SK-N-SH (cell line): ENCODE measurements at places on chromosomes 3 and 15.
A peak's percentile ranks its signal among the peaks of the same experiment; 100 is the strongest.

GRCh38 chr3:69413551-69414207 is 27.8 kb upstream of the FRMD4B start:
- no peak for DNase-seq
- H3K27ac ChIP-seq = no peak overlapping the region
- H3K36me3 ChIP-seq = no peaks in the 10 kb centered on the region

DNA sequence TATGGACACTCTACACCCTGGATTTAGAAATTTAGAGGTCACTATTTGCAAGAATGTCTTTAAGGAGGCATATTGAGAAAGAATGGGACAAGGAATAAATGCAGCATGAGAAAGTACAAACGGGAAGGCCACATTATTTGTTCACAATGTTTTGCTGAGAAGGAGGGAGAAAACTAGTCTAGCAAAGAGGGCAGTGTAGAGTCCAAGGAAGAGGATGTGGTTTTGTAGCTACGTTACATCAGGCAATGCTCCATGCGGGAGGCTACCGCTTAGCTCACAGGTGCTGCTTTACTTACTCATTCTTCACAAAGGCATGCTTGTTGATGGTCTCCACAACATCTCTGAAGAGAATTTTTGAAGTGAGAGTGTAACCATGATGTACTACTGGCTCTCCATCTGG is 191.1 kb downstream of the PLCH1 start:
- DNase-seq = no peak
- H3K36me3 ChIP-seq = no peaks in the 10 kb centered on the region
- H3K4me1 ChIP-seq = peaks cover 4% of the 10 kb centered on the region; the same call in 1 of the 2 replicates
- no peak overlapping the region for H3K27ac ChIP-seq
- no peak overlapping the region for H3K4me3 ChIP-seq

- H3K4me1 ChIP-seq = no peaks in the 10 kb centered on the region; the same call in 1 of the 2 replicates
- no peak overlapping the region for H3K27ac ChIP-seq
- no peaks in the 10 kb centered on the region; the same call in 1 of the 2 replicates for H3K27me3 ChIP-seq
- H3K4me3 ChIP-seq = no peak overlapping the region
- DNase-seq = no peak
Observed at GRCh38 chr3:42513521-42513920, 11.1 kb downstream of the VIPR1 start.

DNA sequence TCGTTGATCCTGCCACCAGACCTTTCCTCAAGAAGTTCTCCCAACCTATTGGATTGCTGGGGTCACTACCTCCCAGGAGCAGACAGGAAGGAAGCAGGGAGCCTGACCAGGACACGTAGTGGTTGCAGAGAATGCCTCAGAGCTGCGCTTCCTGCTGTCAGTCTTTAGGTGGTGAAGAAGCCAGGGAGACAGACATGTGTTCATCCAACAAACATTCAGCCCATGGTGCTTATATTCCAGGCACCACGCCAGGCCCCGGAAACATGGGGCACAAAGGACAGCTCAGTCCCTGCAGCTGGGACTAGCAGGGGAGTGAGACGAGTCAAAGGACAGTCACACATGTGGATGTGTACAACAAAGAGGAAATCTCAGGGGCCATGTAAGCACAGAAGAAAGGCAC is 26.0 kb upstream of the CORO2B start:
- H3K27ac ChIP-seq = peak overlapping the region; percentile 30; the same call in 1 of the 2 replicates
- H3K4me1 ChIP-seq = peaks cover 4% of the 10 kb centered on the region
- no peaks in the 10 kb centered on the region for H3K36me3 ChIP-seq

DNA sequence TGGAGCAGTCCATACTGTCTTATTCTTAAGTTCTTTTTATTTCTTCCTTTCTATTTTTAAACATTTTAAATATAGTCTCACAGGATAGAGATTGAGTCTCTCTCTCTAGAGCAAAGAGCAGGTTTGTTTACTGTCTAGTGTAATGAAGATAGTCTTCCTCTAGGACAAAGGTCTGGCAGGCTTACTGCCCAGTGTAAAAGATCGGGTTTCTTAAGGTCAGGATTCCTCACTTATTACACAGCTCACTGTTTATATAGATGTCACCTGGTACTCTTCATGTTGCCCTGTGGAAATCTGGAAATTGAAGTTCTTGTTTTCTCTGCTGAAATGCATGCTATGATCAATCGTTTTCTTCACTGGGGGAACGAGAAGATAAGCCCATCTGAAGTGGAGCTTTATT is 76.0 kb downstream of the ZBBX start:
- H3K27me3 ChIP-seq = no peaks in the 10 kb centered on the region
- no peaks in the 10 kb centered on the region for H3K4me1 ChIP-seq
- H3K36me3 ChIP-seq = no peaks in the 10 kb centered on the region
- H3K4me3 ChIP-seq = no peak overlapping the region
- H3K27ac ChIP-seq = no peak overlapping the region

GRCh38 chr15:33086500-33087121 is 107.9 kb downstream of the FMN1 start:
- peaks cover 55% of the 10 kb centered on the region for H3K36me3 ChIP-seq
- no peak overlapping the region for H3K4me3 ChIP-seq
- H3K27ac ChIP-seq = peak overlapping the region; percentile 48; the same call in 1 of the 2 replicates
- H3K27me3 ChIP-seq = no peaks in the 10 kb centered on the region

- H3K27ac ChIP-seq = peak overlapping the region; percentile 74
- H3K27me3 ChIP-seq = no peaks in the 10 kb centered on the region
- H3K4me3 ChIP-seq = no peak overlapping the region
- H3K4me1 ChIP-seq = peaks cover 4% of the 10 kb centered on the region; the same call in 1 of the 2 replicates
- H3K36me3 ChIP-seq = no peaks in the 10 kb centered on the region
- DNase-seq = no peak
Observed at GRCh38 chr3:55147856-55148720, 220.2 kb upstream of the LRTM1 start.

GRCh38 chr15:80998251-80998650 is 2.5 kb upstream of the TLNRD1 start:
- H3K36me3 ChIP-seq = peaks cover 3% of the 10 kb centered on the region; the same call in 1 of the 2 replicates
- no peaks in the 10 kb centered on the region for H3K27me3 ChIP-seq
- no peak overlapping the region for H3K4me3 ChIP-seq
- no peak for DNase-seq
- H3K4me1 ChIP-seq = peaks cover 5% of the 10 kb centered on the region; the same call in 1 of the 2 replicates

GRCh38 chr15:58440158-58440910 is 8.5 kb downstream of the LIPC start:
- no peak for DNase-seq
- no peaks in the 10 kb centered on the region for H3K36me3 ChIP-seq
- peak overlapping the region; percentile 57 for H3K27ac ChIP-seq

DNA sequence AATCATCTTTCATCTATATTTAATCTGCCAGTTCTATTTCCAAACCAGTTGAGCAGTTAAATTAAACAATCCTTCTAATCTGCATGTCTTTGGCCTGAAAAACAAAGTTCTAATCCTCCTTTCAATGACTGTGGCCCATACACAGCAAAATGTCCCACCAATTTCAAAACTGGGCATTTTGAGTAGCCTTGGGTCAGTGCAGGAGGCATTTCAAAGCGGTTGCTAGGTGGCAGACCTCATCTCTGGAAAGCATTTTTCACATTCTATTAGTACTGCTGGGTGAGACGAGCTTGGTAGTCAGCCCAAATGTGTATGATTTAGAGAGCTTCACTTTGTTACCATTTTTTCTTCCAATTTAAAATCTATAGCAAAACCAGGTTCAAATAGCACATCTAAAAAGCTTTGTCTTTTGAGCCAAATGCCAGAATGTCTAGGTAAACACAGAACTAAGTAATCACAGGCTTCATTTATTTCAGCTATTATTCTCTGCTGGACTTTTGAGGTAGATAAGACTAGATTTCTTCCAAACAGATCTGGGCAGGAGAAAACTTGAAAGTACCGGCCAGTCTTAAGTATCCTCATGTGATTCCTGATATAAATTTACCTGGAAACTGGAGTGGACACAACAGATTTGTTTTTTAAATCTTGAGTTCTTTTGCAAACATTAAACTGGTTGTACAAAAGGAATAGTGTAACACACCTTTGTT is 8.9 kb upstream of the ARHGEF26 start:
- H3K4me1 ChIP-seq = peaks cover 2% of the 10 kb centered on the region; the same call in 1 of the 2 replicates
- no peaks in the 10 kb centered on the region for H3K36me3 ChIP-seq
- H3K4me3 ChIP-seq = no peak overlapping the region
- no peaks in the 10 kb centered on the region for H3K27me3 ChIP-seq
- no peak for DNase-seq

- peaks cover 33% of the 10 kb centered on the region for H3K36me3 ChIP-seq
- peak overlapping the region; percentile 23; the same call in 1 of the 2 replicates for H3K27ac ChIP-seq
- H3K4me3 ChIP-seq = no peak overlapping the region
- H3K27me3 ChIP-seq = no peaks in the 10 kb centered on the region
Observed at GRCh38 chr3:120429921-120430361, 20.9 kb downstream of the FSTL1 start.

DNA sequence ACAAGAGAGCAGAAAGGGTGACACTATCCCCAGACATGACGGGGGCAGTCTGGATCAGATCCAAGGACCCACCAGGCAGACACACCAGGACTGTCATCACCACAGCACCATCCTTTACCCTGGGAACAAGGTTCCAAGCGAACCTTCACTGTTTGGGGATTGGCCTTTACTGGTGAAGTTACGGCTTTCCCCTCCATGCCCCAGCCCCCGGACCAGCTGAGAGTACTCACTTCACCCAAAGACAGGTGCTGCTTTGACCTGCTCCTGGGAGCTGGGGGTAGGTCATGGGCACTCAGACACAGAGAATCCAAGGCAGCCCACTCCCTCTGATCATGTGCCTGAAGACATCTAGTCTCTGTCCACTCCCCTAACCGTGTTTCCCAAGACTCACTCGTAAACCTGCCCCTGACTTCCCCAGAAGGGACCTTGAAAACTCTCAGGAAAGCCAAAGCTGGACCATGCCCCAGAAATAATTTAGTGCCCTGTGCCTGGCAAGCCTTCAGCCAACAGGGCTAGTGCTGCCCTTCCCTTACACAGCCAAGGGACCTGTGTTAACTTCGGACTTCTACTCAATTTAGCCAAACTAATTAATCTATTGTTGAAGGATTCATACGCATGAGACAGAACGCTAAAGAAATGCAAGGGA is 2.8 kb downstream of the RRP9 start:
- H3K4me3 ChIP-seq = no peak overlapping the region
- H3K27me3 ChIP-seq = no peaks in the 10 kb centered on the region
- H3K4me1 ChIP-seq = peaks cover 18% of the 10 kb centered on the region; the same call in 1 of the 2 replicates
- no peak for DNase-seq
- H3K27ac ChIP-seq = no peak overlapping the region
- H3K36me3 ChIP-seq = peaks cover 49% of the 10 kb centered on the region

GRCh38 chr3:195895861-195896360 is 12.4 kb downstream of the TNK2 start:
- H3K4me3 ChIP-seq = peak overlapping the region; percentile 99
- peak overlapping the region; percentile 81 for H3K27ac ChIP-seq
- peaks cover 69% of the 10 kb centered on the region; the same call in 1 of the 2 replicates for H3K4me1 ChIP-seq
- no peaks in the 10 kb centered on the region for H3K36me3 ChIP-seq
- DNase-seq = peak; percentile 80

DNA sequence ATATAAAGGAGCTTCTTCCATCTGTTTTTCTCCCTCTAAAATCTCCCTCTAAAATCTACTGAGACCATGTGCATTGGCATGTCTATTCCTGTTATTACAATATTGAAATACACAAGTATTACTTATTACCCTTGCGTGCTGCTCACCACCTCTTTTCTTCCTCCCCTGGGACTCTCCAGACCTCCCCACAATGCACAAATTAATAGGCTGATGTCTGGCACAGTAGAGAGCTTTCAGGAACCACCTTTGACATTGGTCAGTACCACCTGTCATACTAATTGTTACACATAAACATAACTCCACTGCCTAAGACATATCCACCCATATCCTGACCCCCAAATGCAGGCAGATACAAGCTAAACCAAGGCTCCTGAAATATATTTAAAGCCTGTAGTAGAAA is 722.6 kb downstream of the FHIT start:
- H3K4me1 ChIP-seq = no peaks in the 10 kb centered on the region; the same call in 1 of the 2 replicates
- no peaks in the 10 kb centered on the region for H3K27me3 ChIP-seq

DNA sequence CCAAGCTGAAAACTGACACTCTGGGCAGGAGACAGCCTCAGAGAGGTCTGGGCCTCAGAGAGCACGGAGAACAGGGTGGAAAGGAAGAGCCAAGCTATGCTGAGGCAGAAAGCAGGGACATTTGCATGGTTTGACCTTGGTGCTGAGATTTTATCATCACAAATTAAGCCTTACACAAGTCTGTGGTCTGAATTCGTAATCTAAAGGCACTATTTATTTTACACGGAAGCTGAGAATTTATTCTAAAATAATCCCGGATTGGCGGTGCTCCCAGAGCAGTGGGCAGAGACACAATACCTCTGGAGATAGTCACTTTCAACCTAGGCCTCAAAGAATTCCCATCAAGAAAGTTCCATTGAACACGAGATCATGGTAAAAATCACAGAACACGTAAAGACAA is 47.5 kb downstream of the CFAP92 start:
- H3K27ac ChIP-seq = no peak overlapping the region
- DNase-seq = no peak
- H3K4me3 ChIP-seq = no peak overlapping the region

DNA sequence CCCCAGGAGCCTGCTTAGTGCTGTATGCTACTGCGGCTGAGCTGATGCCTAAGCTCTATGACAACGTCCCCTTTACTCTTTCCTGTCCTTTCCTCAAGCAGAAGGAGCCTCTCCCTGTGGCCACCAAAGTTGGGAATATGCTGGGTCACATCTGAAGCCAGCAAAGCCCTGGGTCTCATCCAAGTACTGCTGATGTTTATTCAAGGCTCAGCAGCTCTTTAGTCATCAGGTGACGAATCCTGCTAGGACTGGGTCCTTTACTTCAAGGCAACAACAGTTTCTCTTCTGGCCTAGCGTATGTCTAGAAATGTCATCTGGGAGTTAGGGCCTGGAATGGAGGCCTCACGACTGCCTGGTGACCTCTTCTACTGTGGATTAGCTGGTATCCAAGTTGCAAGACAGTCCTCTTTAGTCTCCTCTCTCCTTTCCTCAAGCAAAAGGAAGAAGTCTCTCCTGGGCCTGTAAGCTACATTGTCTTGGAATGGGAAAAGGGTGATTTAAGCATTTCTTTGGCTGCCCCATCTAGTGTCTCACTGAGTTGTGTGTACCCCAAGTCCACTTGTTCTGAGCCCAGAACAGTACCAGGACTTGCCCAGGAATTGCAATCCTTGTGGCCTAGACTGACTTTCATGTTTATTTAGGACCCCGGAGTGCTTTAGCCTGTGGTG is 63.9 kb downstream of the TNFAIP8L3 start:
- no peak overlapping the region for H3K4me3 ChIP-seq
- DNase-seq = no peak
- no peaks in the 10 kb centered on the region for H3K36me3 ChIP-seq
- H3K4me1 ChIP-seq = no peaks in the 10 kb centered on the region
- H3K27ac ChIP-seq = no peak overlapping the region

DNA sequence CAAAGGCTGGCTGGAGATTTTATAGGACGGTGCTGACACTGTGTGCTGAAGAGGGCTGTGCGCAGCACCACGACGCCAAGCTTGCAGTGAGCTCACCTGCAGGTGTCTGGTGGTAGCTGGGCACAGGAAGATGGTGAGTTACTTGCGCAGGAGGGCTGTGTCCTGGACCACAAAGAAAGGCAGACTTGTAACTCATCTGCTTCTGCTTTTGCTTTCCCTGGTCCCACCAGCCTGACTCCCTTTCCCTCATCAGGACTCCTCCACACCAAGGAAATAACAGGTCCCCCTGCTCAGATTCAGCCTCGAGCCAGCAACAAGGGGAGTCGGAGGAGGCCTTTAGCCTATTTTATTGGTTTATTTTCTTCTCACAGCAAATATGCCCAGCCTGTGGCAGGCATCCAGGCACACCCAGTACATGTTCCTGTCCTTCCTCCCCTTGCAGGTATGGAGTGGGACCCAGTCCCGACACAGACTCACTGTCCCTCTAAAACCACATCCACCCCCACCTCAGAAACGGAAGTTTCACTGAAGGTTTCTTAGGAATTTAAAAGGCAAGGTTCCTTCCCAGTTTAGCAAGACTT is 35.6 kb upstream of the FLNB start:
- H3K27ac ChIP-seq = no peak overlapping the region
- H3K4me1 ChIP-seq = peaks cover 37% of the 10 kb centered on the region
- no peaks in the 10 kb centered on the region for H3K27me3 ChIP-seq

GRCh38 chr3:158140396-158140795 is 30.5 kb downstream of the RSRC1 start:
- no peaks in the 10 kb centered on the region for H3K4me1 ChIP-seq
- H3K27ac ChIP-seq = no peak overlapping the region
- no peak overlapping the region for H3K4me3 ChIP-seq
- no peak for DNase-seq
- H3K36me3 ChIP-seq = peaks cover 19% of the 10 kb centered on the region; the same call in 1 of the 2 replicates
